ENCODE measurements at places on chromosomes 16 and 17.
A peak's percentile ranks its signal among the peaks of the same experiment; 100 is the strongest.

- DNase-seq, result peak; percentile 28
These were observed 517 bp downstream of the RUNDC1 start for GRCh38 chr17:42980766-42981397.

GRCh38 chr17:78735832-78736525 is 46.1 kb downstream of the CYTH1 start:
- no peak for DNase-seq

- DNase-seq, result no peak
These were observed 173.6 kb upstream of the DYNLRB2 start for GRCh38 chr16:80367037-80367658.

- no peak for DNase-seq
These were observed 165.3 kb downstream of the STX8 start for GRCh38 chr17:9410301-9410700.

DNA sequence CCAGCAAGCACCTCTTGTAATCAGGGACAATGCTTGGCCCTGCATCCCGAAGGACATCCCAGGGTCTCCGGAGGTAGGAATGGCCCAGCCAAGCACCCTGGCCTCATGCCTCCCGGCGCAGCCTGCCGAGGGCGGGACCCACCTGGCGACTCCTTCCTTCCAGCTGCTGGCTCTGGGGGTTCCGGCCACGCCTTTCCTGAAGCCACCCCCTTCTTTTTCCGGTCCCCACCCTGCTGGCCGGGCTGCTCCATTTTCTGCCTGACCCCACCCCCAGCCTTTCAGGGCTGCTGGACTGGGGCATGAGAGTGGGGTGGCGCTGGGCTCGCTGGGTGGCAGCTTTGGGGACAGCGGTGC is 22.5 kb upstream of the CIBAR2 start:
- no peak for DNase-seq

GRCh38 chr16:13873835-13874438 is 46.0 kb upstream of the ERCC4 start:
- DNase-seq, result no peak
